Uterus (tissue), 4 donors: ENCODE measurements at places on chromosomes 3 and 15. TPM values are rescaled to one million over a fixed set of nuclear protein-coding genes. Genes with fewer than 3 reads are reported as not detected.

DNA sequence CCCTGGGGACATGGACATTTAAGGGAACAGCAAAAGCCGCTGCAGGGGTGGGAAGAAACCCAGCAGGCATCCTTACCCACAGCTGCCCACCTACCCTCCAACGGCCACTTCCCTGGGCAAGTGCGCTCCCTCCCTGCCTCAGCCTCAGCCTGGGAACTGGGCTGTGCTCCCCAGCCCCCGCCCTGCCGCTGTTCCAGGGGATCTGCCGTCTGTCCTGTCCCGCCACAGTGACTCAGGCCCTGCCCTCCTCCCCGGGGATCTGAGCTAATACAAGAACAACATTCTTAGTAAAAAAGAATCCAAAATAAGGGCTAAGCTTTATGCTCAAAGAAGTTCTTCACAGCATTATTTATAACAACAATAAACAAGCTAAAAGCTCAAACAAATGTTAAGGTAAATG is 7.4 kb upstream of the IQSEC1 start:
- H3K27ac ChIP-seq = no peak overlapping the region
- H3K36me3 ChIP-seq = no peaks in the 10 kb centered on the region
- H3K4me3 ChIP-seq = no peak overlapping the region

INKA1 gene
- total RNA-seq = 3.1 TPM

DNA sequence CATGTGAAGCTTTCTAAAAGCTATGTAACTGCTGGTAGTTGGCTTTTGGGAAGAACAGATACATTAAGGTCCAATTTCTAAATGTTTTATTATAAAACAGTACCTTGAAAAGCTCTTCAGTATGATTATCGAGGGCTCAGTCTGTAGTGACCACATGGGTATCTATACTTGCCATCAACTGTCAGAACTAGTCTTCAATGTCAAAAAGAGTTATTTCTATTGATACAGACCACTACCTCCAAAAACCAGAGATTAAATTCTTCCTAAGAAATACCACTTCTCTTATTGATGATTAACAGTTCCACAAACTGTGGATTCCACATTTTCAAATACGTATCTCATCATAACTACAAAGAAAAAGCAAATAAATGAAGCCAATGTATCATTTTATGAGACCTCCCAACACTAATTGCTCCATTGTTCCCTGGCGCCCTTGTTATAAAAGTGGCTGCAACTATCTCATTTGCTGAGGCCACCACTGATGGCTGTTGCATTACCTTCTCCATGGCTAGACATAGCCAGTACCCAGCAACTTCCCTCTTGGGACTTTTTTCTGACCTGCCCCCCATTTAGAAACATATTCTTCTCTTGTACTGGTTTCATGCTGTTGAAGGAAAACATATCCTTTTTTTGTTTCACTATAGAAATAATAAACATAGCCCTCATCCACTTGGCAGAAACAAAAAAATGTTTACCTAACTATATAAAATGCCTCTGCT is 33.9 kb upstream of the MBNL1 start:
- no peaks in the 10 kb centered on the region for H3K27me3 ChIP-seq
- no peaks in the 10 kb centered on the region for H3K4me1 ChIP-seq
- no peak overlapping the region for H3K4me3 ChIP-seq
- H3K36me3 ChIP-seq = peaks cover 2% of the 10 kb centered on the region
- no peak for DNase-seq

ITPKA gene
- total RNA-seq = not detected

SLC22A13 gene
- under 0.01 TPM for total RNA-seq

DNA sequence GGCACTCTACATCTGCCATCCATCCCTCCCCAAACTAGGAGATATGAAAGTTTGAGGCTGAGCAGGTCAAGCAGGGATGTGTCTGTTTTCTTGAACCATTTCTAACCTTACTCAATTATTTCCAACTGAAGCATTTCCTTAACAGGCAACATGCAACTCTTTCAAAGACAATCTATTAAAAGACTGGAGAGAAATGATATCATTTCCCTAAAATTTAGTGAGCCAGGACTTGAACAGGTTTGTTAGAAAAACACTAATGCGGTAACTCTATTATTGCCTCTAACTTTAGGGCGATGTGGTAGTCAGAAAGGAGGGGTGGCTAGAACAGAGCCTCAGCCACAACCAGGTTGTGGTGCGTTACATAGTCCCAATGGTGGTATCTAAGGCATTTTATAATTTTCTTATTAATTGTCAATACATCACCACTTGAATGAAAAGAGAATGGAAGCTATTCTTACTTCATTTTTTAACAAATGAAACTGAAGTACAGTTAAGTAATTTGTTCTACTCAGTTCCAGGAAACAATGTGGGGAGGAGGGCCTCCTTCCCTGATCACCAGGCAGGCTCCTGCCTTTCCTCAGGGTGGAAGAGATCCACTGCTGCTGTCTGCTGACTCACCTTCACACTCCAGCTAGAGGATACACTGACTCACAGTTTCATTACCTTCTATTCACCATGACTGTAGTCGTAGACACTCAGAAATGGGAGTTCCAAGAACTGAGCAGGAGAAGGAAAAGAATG is 22.8 kb downstream of the MYO1E start:
- H3K36me3 ChIP-seq = no peaks in the 10 kb centered on the region
- DNase-seq = peak; percentile 42
- H3K27ac ChIP-seq = peak overlapping the region; percentile 86

DNA sequence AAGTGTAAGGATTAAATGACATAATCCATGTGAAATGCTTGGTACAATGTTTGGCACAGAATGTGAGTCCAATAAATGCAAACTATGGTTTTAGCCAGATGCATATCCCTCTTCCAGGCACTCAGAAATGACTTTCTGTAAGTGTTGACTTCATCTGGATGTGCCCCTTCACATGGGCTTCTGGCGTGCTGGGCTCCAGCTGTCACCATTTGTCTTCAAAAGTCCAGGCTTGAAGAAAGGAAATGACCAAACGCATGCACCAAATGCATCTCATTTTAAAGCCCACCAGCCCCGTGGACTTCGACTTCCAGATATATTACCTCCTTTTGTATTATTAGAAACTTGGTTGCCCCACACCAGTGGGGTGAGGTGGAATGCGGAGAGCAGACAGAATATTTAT is 23.7 kb downstream of the CRYGS start:
- no peak overlapping the region for H3K27ac ChIP-seq
- H3K36me3 ChIP-seq = no peaks in the 10 kb centered on the region
- no peaks in the 10 kb centered on the region for H3K27me3 ChIP-seq
- H3K4me3 ChIP-seq = no peak overlapping the region
- no peak for DNase-seq

IQCH gene
- total RNA-seq = 2.2 TPM

MYO9A gene
- 45.6 TPM for total RNA-seq

DNA sequence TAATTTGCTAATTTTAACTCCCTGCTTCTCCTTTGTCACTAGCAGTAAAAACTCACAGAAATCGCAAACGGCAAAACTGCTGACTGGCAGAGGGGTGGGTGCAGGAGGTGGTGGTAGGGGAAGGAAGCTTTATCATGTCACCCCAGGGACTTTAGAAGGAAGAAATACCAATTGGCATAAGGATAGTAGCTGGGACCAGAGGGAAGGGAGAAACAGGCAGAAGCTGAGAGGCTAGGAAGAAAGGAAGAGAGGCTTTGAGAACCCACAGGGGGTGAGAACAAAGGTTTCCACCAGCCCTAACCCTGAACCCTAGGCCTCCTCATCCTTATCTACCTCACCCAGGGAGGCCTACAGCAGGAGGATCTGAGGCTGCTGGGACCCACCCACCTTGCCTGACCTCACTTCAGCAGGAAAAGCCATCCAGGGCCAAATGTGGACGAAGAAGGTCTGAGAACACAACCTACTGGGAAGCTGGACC is 10.7 kb downstream of the ITGB5 start:
- H3K27ac ChIP-seq = peak overlapping the region; percentile 83
- H3K36me3 ChIP-seq = no peaks in the 10 kb centered on the region
- H3K4me3 ChIP-seq = no peak overlapping the region
- no peaks in the 10 kb centered on the region for H3K27me3 ChIP-seq
- H3K4me1 ChIP-seq = peaks cover 19% of the 10 kb centered on the region

- no peaks in the 10 kb centered on the region for H3K4me1 ChIP-seq
- no peaks in the 10 kb centered on the region for H3K36me3 ChIP-seq
- no peak overlapping the region for H3K27ac ChIP-seq
Measured at GRCh38 chr15:89958107-89958805, 42.9 kb upstream of the ZNF710 start.

DAZL gene
- total RNA-seq = 0.21 TPM

GRCh38 chr3:11907667-11908660 is 61.3 kb upstream of the TAMM41 start:
- H3K27me3 ChIP-seq = no peaks in the 10 kb centered on the region
- no peak overlapping the region for H3K4me3 ChIP-seq
- no peaks in the 10 kb centered on the region for H3K36me3 ChIP-seq
- no peaks in the 10 kb centered on the region for H3K4me1 ChIP-seq
- DNase-seq = no peak
- H3K27ac ChIP-seq = no peak overlapping the region

NAA50 gene
- total RNA-seq = 90.5 TPM

- no peaks in the 10 kb centered on the region for H3K36me3 ChIP-seq
- no peak overlapping the region for H3K4me3 ChIP-seq
- DNase-seq = no peak
Measured at GRCh38 chr3:105351821-105352220, 14.9 kb upstream of the ALCAM start.

DNA sequence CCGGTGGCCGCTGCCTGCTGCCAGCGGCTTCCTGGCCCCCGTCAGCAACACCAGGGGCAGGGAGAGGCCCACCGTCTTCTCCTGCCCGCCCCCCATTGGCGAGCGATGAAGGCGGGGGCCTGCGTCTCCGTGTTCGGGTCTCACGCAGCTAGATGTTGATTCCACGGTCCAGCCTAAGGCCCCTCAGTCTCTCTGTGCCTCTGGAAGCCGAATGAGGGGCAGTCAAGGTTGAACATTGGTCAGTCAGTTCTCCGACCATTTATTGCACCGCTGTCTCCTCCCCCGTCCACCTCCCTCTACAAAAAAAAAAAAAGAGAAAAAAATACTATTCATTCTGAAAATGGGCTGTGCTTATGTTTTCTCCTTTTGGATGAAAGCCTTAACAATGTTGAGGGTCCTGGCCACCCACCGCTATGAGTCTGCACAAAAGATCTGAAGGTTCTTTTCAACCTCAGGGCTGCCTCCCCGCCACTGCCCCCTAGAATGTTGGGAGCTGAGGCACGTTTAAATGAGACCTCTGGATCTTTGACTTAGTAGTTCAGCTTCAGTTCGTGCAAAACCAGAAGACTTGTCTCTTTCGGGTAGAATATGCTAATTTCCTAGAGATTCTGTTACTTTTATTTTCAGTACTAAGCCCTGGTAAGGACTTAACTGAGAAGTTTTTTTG is 736 bp downstream of the IREB2 start:
- no peak for DNase-seq
- no peaks in the 10 kb centered on the region for H3K4me1 ChIP-seq
- peak overlapping the region; percentile 94 for H3K4me3 ChIP-seq
- peak overlapping the region; percentile 95 for H3K27ac ChIP-seq
- H3K27me3 ChIP-seq = no peaks in the 10 kb centered on the region

LRRC31 gene
- not detected for total RNA-seq

- H3K27ac ChIP-seq = no peak overlapping the region
- H3K4me3 ChIP-seq = no peak overlapping the region
- H3K36me3 ChIP-seq = no peaks in the 10 kb centered on the region
- no peak for DNase-seq
Measured at GRCh38 chr3:32484436-32484835, 18.2 kb downstream of the CMTM6 start.

- H3K27me3 ChIP-seq = no peaks in the 10 kb centered on the region
- no peak overlapping the region for H3K4me3 ChIP-seq
- no peak for DNase-seq
- no peaks in the 10 kb centered on the region for H3K4me1 ChIP-seq
Measured at GRCh38 chr3:191085091-191085490, 114.0 kb upstream of the OSTN start.

GOLGA8R gene
- total RNA-seq = 5.3 TPM

DNA sequence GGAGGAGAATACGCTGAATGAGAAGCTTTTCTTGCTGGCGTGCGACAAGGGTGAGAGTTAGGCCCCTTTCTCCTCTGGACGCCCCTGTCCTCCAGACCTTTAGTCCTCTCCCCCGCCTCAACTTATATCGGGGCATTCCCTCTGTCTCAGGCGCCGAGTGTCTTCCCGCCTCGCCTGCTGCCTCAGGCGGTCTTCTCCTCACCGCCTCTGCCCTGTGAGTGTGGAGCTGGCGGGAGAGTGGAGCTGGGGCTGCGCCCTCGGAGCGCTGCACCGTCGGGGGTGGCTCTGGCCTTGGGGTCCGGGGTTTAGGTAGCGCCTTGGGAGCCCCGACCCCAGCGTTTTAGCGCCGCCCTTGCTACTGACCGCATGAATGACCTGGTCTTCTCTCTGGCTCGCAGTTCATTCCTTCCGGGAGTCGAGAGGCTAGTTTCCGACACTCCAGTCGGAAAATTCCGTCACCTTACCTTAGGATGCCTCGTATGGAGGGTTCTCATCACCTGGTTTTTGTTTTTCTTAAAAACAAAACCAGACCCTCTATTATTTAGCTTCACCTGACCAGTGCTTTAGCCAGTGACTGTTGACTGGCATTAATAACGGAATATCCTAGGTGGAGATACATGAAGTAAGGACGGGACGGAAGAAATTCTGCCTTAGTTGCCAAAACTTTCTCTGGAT is 985 bp downstream of the TRPC1 start:
- peak overlapping the region; percentile 91 for H3K27ac ChIP-seq
- peak; percentile 44 for DNase-seq
- H3K4me3 ChIP-seq = peak overlapping the region; percentile 52

DNA sequence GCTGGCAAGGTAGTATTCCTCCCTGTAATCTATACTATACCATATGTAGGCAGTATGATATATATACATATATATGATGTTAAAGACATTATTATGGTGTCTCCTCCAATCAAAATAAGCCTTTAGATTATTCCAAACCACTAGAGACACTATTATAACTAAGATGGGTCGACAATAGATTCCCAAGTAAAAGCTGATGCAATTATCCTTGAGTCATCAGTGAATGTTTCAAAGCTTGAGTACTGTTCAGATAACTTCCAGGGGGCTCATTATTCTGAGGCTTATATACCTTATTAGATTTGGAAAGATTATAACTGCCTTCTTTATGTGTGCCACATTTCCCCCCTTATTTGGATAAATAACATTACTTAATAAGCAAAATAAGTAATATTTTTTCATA is 11.9 kb upstream of the C3orf38 start:
- DNase-seq = no peak
- no peaks in the 10 kb centered on the region for H3K4me1 ChIP-seq
- H3K27me3 ChIP-seq = no peaks in the 10 kb centered on the region
- no peak overlapping the region for H3K4me3 ChIP-seq

RETNLB gene
- total RNA-seq = not detected
